ENCODE measurements at places on chromosomes 4 and X.
A peak's percentile ranks its signal among the peaks of the same experiment; 100 is the strongest.

GRCh38 chrX:132636080-132636479 lies 147.2 kb upstream of the MBNL3 start:
- no peak for DNase-seq

DNA sequence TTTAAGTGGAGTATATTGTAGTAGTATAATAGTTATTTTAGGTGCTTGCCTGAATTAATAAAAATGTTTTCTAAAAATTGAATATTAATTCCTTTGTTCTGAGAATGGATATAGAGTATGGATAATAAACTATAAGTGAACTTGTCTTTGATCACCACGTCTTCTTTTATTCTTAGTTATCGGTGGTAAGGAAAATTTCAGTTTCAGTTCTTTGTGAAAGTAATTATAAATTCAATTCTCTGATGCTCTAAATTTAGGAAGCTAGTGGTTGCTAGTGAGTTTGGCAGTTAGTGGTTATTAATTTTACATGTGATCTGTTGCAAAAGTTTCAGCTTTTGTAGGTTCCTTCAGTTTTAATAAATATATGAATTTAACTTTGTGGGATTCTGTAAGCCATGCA lies 30.8 kb downstream of the MRPL1 start:
- DNase-seq: no peak

GRCh38 chrX:114365065-114365834 lies 218.6 kb upstream of the HTR2C start:
- no peak for DNase-seq

DNA sequence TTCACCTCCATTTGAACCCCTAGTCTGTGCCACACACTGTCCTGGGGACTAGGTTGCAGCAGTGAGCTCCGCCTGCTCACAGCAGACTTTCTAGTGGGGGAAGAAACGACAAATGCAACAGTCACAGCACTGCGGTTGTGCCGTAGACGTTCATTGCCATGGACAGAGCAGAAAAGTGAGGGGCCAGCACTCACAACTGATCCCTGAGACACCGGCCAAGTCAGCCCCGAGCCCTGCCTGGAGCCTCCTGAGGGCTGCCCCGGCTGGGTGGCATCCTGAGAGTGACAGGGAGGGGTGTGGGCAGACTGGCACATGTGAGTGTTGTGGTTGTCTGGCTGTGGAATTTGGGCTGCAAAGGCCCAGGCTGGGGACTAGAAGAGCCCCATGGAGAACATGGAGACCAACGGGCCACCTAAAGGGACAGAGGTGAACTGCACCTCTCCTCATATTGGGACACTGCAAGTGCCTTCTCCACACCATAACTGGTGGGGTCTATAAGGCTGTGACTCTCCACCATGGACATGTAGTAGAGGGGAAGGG lies 4.6 kb downstream of the DUSP9 start:
- no peak for DNase-seq

DNA sequence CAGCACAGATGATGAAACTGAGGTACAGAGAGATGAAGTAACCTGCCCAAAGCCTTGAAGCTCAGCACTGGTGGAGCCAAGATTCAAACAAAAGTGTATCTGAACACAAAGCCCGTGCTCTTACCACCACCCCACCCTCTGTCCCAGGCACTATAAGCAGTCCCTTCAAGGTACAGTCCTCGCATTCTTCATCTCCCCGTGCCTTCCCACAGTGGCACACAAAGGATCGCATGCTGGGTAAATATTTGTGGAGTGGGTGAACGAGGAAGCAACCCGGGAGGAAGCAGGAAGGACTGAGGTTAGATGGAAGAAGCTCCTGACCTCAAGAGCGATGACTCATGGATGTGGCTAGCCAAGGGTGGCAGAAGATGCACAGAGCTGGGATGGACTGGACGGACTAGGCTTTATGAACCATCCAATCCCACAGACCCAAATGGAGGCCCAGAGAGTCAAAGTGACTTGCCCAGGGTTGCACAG lies 18.4 kb downstream of the IQSEC2 start:
- no peak for DNase-seq

- DNase-seq: no peak
Measured at GRCh38 chr4:38935391-38936073, 67.9 kb downstream of the FAM114A1 start.

GRCh38 chrX:21047034-21047455 lies 327.2 kb upstream of the CNKSR2 start:
- no peak for DNase-seq

DNA sequence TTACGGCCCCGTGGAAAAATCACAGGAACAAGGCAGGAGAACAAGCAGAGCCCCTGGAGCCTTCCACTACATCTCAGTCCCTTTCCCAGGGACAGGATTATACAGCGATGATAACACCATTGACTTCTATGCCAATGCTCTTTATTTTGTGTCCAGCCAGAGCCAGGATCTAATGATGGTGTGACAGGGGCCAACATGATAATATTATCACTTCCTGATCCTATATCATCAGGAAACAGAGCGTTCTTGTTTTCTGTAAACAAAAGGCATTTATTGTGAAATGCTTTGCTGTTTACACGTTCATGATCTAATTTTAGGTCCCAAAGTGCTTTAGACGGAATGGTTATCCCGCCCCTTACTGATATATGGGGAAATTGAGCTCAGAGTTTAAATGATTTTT lies 12.8 kb downstream of the TMPRSS11E start:
- no peak for DNase-seq

DNA sequence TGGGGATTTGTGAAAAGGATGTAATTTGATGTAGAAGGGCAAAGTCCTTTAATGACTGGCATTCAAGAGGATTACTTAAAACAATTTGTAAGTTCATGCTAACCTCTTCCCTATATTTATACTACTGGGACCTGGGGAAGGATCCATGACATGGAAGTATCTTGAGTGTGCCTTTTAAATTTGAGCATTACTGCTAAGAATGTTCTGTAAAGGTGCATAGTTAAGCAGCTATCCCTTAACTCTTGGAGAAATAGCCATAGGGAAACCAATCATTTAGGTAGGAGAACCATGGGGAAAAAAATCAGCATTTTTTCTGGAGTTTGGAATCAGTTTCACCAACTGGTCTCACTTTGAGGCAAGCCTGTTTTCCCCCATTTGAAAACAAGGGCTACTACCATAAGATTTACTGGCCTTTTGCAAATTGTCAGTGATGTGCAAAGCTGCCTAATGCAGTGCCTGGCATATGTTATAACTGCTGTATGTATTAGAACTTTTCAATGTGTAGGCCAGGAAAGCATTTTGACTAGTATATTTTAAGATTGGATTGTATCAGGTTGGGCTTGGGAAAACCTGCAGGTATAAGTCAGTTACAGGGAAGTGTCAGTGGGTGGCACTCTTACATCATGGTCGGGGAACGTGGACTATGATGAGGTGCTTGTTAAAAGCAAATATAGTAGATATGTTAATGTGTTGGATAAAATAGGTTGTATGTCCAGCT lies 72.1 kb downstream of the PRSS12 start:
- no peak for DNase-seq

DNA sequence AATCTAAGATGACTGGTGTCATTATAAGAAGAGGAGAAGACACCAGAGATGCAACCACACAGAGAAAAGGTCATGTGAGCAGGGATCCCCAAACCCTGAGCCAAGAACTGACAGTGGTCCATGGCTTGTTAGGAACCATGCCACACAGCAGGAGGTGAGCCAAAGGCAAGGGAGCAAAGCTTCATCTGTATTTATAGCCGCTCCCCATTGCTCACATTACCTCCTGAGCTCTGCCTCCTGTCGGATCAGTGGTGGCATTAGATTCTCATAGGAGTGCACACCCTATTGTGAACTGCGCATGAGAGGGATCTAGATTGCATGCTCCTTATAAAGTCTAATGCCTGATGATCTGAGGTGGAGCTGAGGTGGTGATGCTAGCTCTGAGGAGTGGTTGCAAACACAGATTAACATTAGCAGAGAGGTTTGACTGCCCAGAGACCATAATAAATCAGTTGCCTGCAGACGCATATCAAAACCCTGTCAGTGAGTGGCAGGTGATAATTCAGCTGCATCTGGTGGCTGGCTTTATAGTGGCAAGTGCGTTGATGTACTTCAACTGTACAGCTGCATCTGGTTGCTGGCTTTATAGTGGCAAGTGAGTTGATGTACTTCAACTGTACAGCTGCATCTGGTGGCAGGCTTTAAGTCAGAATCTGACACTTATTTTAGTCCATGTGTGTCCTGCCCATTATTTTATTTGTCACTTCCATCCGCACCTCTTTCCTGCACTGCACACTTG lies 19.8 kb upstream of the CXCL2 start:
- no peak for DNase-seq

- no peak for DNase-seq
Measured at GRCh38 chrX:9605484-9605883, 140.6 kb downstream of the TBL1X start.

DNA sequence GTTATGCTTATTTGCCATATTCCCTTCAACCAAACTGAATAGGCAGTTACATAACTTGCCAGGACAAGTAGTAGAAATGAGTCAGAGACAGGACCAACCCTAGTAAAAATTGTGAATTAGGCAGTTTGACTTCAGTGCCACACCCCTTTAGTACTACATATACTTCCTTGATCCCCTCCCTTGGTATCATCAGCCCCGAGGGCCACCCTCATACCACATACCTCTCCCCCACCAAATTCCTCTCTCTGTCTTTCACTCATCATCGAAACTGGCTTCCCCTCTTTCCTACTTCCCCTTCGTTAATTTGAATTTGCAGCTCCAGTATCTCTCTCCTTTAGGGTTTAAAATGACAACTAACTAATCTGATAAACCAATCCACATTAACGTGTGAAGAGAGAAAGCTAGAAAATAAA lies 7.9 kb upstream of the PTPN13 start:
- DNase-seq: no peak

DNA sequence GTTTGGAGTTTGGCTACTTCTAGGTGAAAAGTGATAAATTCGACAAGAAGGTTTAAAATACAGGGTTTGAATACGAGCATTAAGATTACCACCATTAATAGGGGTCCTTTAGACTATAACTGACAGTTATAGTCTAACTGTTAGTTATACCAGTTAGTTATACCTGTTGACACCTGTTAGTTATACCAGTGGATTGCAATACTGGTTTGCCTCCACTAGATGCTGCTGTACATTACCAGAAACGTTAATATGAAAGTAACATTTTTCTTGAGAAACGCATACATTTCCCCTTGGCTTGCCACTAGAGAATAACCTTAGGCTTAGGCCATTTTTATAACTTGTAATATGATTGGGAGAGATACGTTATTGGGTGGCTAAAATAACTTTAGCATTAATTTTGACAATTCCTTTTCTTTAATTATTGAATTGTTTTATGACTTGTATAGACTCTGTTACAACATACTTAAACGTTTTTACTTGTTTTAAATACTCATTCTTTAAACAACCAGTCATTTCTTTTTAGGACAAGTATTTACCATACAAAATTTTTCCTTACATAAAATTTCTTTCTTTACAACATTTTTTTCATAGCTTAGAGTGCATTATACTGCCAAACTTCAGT lies 911.2 kb downstream of the FSTL5 start:
- no peak for DNase-seq

GRCh38 chr4:172514801-172515200 lies 653.8 kb upstream of the GALNT7 start:
- DNase-seq: no peak

DNA sequence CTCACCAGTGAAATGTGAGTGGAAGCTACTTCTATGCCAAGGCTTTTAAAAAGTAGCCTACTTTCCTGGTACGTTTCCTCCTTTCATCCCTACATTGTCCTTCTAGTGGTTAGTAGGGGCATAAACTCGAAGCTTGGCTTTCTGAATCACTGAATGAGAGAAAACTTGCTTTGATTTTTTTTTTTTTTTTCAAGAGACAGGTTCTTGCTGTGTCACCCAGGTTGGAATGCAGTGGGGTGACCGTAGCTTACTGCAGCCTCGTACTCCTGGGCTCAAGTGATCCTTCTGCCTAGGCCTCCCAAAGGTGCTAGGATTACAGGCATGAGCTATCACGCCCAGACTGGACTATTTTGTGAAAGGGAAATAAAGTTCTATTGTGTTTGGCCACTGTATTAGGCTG lies 89.1 kb upstream of the IGFBP7 start:
- no peak for DNase-seq

- no peak for DNase-seq
Measured at GRCh38 chr4:145881989-145882388, 56.6 kb downstream of the ZNF827 start.

- peak; percentile 7 for DNase-seq
Measured at GRCh38 chrX:53263597-53264094, 17.7 kb downstream of the IQSEC2 start.

GRCh38 chr4:42415281-42415680 lies 18.0 kb downstream of the SHISA3 start:
- DNase-seq: no peak

- DNase-seq: no peak
Measured at GRCh38 chr4:15809466-15809865, 31.3 kb downstream of the CD38 start.

DNA sequence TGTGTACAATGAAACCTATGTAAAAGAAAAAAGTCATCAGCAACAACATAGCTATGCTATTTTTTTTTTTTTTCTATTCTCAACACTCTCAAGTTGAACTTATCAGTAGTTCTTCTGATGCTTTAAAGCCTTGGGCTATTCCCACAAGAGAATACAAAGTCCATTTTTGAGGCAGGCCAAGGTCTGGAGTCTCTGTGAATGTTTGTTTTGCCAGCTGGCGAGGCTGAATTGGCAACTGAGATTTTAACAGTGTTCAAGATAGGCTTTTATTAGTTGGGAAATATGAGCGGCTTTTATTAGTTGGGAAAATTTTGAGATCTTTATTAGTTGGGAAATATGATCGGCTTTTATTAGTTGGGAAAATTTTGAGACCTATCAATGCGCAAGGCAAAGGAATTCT lies 336.6 kb downstream of the SLITRK2 start:
- DNase-seq: no peak

DNA sequence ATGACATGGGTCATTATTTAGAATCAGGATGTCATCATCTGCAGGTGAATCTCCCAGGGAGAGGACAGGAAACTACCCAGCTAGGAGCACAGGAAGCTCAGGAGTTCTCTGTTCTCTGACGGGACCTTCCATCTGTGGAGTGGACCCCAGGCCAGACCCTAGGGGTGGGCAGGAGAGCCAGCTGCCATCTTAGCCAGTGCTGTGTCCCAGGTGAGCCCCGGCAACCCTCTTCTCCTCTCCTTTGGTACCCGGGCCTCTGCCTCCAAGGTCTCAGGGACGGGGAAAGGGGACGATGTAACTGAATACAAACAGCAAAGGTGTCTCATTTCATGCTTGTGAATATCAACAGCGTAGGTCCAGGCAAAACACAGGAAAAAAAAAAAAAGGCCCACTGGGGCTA lies 48.5 kb downstream of the C4orf50 start:
- DNase-seq: no peak

DNA sequence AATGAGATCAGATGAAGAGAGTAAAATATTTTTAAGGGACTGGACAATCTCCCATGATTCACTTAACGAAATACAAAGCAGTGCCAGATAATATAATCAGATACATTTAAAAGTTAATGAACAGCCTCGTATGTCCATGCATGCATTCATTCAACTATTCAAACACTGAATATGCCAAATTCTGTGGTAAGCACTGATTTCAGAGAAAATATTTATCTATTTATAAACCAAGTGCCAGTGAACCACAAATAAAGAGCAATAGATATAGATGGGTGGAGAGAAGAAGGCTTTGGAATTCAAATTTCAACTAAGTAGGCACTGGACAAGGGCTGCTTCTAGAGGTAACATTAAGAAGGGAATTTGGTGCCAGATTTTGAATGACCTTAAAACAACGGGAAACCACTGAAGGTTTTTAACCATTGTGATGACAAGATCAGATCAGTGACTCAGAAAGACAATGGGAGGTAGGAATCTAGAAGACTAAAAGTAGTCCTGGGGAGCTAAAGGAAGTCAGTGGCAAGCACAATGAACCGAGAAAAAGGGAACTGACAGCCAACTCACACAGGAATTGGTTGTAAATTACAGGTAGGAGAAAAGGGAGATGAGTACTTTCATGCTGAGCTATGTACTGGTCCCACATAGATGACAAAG lies 14.2 kb downstream of the ELOVL6 start:
- DNase-seq: no peak
